ENCODE measurements at places on chromosomes 1 and 21. TPM values are rescaled to one million over a fixed set of nuclear protein-coding genes. Genes with fewer than 3 reads are reported as not detected.

C21orf91 gene
- total RNA-seq = 5.8 TPM

VSIG8 gene
- not detected for total RNA-seq

PLD5 gene
- under 0.01 TPM for total RNA-seq

LRRC71 gene
- total RNA-seq = not detected

NBPF20 gene
- 12.1 TPM for total RNA-seq

LTN1 gene
- total RNA-seq = 23.2 TPM

MYOC gene
- 83.9 TPM for total RNA-seq

OLIG2 gene
- total RNA-seq = not detected

NBPF6 gene
- total RNA-seq = not detected

LCE6A gene
- not detected for total RNA-seq

RBP7 gene
- not detected for total RNA-seq

SYT14 gene
- not detected for total RNA-seq

DNA sequence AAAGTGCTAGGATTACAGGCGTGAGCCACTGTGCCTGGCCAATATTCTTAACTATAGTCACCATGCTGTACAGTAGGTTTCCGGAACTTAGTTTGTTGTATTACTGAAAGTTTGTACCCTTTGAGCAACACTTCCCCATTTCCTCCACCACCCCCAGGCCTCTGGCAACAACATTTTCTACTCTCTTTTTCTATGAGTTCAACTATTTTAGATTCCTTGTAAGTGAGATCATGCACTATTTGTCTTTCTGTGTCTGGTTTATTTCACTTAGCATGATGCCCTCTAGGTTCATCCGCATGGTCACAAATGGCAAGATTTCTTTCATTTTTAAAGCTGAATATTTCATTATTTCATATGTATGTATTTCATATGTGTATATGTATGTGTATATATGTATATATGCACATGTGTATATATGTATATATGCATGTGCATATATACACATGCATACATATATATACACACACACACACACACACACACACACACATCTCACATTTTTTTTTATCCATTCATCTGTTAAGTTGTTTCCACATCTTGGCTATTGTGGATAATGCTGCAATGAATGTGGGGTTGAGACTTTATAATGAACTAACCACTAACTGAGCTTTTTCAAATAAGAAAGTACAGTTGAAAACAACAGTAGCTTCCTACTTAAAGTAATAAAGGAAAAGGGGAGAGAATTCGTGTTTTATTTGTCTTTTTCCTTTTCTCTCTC lies 256.8 kb upstream of the C1orf105 start:
- peaks cover 5% of the 10 kb centered on the region for H3K4me1 ChIP-seq
- H3K27me3 ChIP-seq = no peaks in the 10 kb centered on the region
- DNase-seq = no peak
- no peak overlapping the region for H3K4me3 ChIP-seq
- no peaks in the 10 kb centered on the region for H3K36me3 ChIP-seq

GRCh38 chr1:234932106-234932505 lies 196.5 kb downstream of the TOMM20 start:
- no peaks in the 10 kb centered on the region for H3K27me3 ChIP-seq
- no peak overlapping the region for H3K4me3 ChIP-seq
- DNase-seq = no peak
- H3K4me1 ChIP-seq = peaks cover 9% of the 10 kb centered on the region

DNA sequence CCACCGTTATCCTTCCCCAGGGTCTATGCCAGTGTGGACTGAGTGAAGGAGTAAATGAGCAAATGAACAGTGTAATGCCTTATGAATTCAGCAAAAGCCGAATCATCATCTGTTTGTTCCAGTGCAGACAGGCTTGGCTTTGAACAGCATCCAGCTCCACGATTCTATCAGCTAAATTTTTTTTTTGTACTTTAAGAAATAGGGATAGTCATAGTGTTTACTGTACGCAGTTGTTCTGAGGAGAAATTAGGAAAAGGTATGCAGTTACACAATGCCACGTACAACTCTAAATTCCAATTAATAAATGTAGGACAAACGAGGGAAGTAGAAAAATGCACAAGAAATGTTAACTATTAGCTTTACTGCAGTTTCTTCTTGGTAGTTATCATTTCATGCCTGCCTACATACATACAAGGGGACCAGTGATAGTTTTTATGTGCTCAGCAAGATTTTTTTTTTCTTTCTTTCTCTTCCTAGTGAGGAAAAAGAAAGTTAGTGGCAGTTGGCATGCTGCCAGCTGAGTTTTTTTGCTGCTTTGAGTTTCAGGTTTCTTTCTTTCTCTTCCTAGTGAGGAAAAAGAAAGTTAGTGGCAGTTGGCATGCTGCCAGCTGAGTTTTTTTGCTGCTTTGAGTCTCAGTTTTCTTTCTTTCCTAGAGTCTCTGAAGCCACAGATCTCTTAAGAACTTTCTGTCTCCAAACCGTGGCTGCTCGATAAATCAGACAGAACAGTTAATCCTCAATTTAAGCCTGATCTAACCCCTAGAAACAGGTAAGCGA lies at the start of gene IFI44L:
Gene IFI44L, plus strand, starts transcription at position 646 of the 777 bp plus-strand sequence. CDS start 7,468 bp downstream, outside the sequence.
- H3K4me1 ChIP-seq = peaks cover 28% of the 10 kb centered on the region
- peak; percentile 57 for DNase-seq
- no peaks in the 10 kb centered on the region for H3K27me3 ChIP-seq

- no peak overlapping the region for H3K4me3 ChIP-seq
- peaks cover 23% of the 10 kb centered on the region for H3K36me3 ChIP-seq
- no peak overlapping the region for H3K27ac ChIP-seq
Measured at GRCh38 chr21:39209334-39209688, 26.1 kb upstream of the PSMG1 start.

GRCh38 chr21:45045481-45045880 lies 28.9 kb upstream of the ADARB1 start:
- DNase-seq = no peak
- no peak overlapping the region for H3K27ac ChIP-seq
- H3K4me3 ChIP-seq = no peak overlapping the region
- no peaks in the 10 kb centered on the region for H3K27me3 ChIP-seq
- peaks cover 13% of the 10 kb centered on the region for H3K4me1 ChIP-seq
- no peaks in the 10 kb centered on the region for H3K36me3 ChIP-seq

DNA sequence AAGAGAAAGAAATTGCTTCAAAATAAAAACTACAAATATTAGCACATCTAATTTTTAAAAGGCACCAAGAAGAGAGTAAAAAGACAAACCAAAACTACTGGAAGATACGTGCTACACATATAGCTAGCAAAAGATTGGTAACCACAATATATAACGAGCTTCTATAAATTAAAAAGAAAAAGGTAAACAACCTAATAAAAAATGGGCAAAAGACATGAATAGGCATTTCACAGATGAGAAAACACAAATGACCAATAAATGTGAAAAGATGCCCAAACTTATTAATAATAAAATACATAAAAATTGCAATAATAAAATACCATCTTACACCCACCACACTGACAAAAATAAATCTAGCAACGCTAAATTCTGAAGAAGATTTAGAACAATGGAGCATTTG lies 26.2 kb downstream of the LEMD1 start:
- no peak overlapping the region for H3K27ac ChIP-seq
- H3K27me3 ChIP-seq = peaks cover 24% of the 10 kb centered on the region
- no peaks in the 10 kb centered on the region for H3K36me3 ChIP-seq
- no peak for DNase-seq
- H3K4me1 ChIP-seq = no peaks in the 10 kb centered on the region

DNA sequence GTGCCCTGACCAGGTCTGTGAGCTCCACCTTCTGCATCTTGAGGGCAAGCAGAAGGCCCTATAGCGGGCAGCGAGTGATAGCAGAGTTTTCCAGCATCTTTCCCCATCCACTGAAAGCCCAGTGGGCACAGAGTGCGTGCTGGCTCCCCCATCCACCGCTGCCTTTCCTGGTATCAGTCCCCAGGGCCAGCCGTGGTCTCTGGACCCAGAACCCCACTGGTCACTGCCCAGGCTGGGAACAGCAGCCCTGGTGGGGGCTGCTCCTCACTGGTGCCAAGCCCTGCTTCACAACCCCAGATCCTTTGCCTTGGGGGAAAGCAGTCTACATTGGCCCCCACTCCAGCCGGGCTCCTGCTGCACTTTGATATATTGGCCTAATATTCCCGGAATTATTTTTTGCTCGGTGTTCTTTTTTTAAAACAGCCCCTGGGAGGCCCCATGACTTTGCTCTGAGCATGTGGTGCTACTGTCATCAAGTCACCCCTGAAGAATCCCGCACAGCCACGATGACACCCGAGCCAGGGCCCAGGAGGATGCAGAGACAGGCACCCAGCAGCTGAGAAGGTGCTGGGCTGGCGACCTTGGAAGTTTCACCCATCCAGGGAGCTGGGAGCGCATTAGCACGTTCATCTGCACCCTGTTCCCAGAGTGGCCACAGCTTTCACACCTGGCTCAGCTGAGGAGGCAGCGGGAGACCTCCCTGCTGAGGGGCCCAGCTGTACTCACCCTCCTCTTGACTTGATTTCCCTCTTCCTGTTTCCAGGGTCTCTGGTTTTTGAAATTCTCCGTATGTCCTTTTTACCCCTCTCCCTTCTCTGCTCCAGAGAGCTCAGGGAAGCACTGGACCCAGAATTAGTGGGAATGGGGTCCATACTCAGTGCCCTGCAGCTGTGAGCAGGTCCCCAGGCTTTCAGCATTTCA lies 56.9 kb downstream of the KLHDC7A start:
- no peaks in the 10 kb centered on the region for H3K27me3 ChIP-seq
- no peaks in the 10 kb centered on the region for H3K36me3 ChIP-seq
- H3K4me3 ChIP-seq = no peak overlapping the region
- peaks cover 21% of the 10 kb centered on the region for H3K4me1 ChIP-seq
- no peak for DNase-seq

DNA sequence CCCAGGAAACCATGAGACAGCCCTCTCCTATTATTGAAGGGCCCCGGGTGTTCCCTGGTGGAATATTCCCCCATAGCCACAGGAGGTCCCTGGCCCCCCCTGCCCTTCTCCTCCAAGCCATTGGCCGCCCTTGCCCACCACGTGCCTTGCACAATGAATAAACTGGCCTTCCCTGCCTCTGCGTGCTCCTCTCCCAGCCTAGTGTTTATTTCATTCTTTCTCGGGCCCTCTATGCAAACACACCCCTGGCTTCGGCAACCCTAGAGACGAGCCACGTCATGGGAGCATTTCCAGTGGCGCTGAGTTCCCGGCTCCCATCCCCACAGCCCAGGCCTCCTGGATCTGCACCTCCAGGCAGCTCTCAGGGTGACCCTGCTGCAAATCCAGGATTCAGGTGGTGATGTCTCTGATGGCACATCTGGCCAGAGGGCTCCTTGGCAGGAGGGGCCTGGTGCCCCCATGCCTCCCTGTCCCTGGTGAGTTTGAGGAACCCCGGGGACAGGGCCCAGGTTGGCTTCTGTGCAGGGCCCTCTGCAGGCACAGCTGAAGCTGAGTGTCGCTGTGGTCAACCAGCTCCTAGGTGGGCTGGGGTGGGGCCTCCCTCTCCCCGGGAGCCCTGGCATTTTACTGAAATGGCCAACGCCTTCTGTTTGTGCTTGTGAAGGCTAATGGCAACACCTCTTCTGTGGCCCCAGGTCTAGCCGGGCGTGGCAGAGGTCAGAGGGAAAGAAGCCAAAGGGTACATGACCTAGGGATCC lies 6.2 kb downstream of the KRTAP10-12 start:
- no peak overlapping the region for H3K4me3 ChIP-seq
- no peaks in the 10 kb centered on the region for H3K4me1 ChIP-seq
- peaks cover 90% of the 10 kb centered on the region for H3K27me3 ChIP-seq
- DNase-seq = no peak

DNA sequence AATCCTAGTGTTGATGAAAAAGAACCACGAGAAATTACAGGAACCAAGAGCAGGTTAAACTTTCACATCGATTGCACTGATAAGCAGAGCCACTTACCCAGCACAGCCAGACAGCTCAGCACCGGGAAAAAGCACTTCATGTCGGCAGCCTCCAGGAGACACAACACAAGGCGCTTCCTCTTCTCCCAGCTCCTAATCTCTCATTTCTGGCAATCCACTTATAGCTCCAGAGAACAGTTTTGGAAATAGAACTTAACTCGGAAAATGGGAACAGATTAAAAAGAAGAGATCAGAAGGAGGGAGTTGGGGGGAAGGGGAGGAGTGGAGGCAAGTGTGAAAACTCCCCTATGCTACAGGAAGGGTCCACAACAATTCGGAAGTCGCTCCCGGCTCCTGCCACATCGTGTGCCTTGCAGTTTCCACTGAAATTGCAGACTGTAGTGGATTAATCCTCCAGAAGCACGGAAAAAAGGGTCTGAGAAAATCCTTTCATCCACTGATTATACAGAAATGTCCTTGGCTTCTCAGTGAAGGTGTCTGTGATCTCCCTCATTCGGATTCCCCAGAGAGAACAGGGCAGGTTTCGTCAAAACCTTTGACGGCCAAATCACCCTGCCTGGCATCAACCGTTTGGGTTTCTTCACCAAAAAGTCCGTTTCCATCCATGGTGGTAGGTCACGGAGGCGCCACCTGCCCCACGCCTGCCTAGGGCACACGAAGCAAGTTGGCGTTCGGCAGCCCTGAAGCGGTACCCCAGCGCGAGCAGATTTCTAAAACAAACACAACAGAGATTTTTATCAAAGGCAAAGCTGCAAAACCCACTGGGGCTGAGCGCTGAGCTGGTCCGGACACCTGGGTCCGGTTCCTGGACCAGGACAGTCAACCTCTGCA lies 1.1 kb downstream of the IGSF3 start:
- no peaks in the 10 kb centered on the region for H3K36me3 ChIP-seq
- peaks cover 17% of the 10 kb centered on the region for H3K4me1 ChIP-seq
- DNase-seq = peak; percentile 32
- H3K27me3 ChIP-seq = no peaks in the 10 kb centered on the region

- H3K4me3 ChIP-seq = no peak overlapping the region
- H3K27me3 ChIP-seq = no peaks in the 10 kb centered on the region
- no peaks in the 10 kb centered on the region for H3K36me3 ChIP-seq
- peaks cover 10% of the 10 kb centered on the region for H3K4me1 ChIP-seq
- DNase-seq = no peak
Measured at GRCh38 chr21:15224346-15225086, 159.7 kb upstream of the NRIP1 start.

DNA sequence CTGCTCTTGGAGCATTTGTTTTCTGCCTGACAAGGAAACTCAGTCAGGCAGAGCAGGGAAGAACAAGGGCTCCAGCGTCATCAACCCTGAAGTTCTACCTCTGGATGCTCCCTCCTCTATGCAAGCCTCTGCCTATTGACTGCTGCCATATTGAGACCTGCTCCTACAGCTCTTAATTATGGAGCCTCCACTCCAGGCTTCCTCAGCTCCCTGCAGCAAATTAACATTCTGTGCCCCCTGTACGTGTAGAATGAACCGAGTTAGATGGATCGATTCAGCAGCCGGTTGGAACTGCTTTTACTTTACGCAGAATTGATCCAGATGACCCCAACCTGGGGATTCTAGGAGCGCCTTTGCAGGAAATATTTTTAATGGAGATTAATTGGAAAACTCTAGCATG lies 68.7 kb downstream of the KIRREL1 start:
- H3K36me3 ChIP-seq = no peaks in the 10 kb centered on the region
- no peak overlapping the region for H3K27ac ChIP-seq
- H3K4me3 ChIP-seq = no peak overlapping the region
- H3K4me1 ChIP-seq = no peaks in the 10 kb centered on the region
- no peaks in the 10 kb centered on the region for H3K27me3 ChIP-seq
- no peak for DNase-seq

Data from stomach (tissue), 19 donors.